ENCODE measurements at places on chromosomes 5 and 9.

- no peak for DNase-seq
These were observed 270.1 kb downstream of the AOPEP start for GRCh38 chr9:94996641-94997040.

GRCh38 chr9:97386733-97387503, 25.0 kb upstream of the TDRD7 start:
- DNase-seq: peak; percentile 68

DNA sequence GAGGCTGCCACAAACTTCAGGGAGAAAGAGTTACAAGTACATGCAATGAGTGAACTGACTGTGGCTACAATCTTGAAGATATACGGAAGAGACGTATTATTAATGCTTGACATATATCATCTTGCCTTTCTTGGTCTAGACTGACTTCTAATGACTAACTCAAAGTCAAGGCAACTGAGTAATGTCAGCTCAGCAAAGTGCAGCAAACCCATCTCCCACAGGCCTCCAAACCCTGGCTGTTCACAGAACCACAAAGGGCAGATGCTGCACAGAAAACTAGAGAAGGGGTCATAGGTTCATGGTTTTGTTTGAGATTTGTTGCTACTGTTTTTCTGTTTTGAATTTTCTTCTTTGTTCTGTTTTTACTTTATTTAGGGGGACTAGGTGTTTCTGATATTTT, 21.0 kb downstream of the IL7R start:
- DNase-seq: no peak

- peak; percentile 98 for DNase-seq
These were observed 11.1 kb upstream of the SHOC1 start for GRCh38 chr9:111805830-111806241.

DNA sequence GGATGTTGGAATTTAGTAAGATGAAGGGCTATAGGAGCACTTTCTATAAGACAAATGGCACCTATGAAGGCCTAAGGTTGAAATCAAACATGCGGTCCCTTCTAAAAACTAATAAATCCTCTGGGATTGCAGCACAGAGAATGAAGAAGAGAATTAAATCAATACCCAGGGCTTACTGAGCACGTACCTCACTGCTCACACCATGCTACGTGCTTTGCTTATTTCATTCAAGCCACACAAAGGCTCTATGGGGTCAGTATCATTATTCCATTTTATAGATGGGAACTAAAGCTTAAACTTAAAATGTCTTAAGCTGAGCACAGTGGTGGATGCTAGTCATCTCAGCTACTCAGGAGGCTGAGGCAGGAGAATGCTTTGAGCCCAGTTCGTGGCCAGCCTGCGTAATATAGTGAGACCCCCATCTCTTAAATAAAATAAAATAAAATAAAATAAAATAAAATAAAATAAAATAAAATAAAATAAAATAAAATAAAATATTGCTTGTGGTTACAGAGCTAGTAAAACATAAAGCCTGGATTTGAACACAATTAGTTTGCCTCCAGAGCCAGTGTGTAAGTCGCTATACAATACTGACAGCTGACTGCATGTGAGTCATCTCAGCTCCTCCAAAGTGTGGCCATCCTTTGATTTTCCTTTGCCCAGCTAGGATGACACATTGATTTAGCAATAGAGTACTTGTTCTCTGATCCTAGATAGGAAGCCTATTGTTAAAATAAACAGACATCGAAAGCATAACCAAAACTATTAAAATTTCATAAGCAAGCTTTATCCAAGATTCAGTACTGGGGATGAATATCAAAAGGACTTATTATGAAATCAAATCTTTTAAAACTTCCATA, 20.9 kb upstream of the DPYSL3 start:
- peak; percentile 93 for DNase-seq

DNA sequence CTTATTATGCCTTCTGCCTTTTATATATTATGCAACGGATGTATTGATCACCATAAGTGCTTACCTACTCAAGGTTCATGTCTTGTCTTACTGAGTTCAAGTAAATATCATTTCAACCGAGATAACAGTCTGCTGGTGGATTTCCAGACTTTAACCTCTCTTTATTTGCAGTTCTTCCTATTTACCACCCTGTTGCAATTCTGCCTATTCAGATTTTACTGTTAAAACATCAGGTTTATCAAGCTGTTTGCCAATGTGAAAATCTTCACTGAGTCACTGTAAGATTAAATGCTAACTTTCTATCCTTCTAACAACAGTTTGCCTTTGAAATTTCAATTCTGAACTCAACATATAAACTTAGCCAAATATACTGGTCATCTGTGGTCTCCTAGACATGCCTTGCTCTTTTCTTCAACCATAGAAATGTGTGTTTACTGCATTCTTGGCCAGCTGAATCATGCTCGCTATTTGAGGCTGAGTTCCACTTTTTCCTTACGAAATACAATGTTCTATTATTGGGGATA, 471.7 kb upstream of the RORB start:
- DNase-seq: peak; percentile 51

- peak; percentile 42 for DNase-seq
These were observed 9.3 kb downstream of the CDO1 start for GRCh38 chr5:115806986-115807653.

DNA sequence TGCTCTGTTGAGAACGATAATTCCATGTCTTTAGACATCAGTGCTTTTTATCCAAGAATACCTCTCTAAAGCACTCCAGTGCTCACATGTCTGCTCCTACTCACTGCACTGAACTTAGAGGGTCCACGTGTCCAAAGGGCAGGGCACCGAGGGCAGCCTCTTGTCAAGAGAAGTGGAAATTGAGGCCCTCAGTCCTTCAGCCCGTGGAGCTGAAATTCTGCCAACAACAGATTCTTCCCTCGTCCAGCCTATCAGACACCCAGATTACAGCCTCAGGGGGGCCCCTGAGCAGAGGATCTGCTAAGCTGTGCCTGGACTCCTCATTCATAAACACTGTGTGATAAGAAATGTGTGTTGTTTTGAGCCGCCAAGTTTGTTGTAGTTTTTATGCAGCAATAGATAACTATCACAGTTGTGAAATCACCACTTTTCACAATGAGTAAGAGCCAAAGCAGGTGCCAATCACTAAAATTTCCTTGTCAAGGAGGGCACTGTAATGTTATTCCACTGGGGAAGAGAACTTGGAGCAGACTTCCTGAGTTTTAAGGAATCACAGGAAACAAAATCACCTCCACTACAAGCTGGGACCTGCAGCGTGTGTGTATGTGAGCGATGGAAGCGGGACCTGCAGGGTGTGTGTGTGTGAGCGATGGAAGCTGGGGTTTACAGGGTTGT, 58.8 kb upstream of the IGFBPL1 start:
- DNase-seq: peak; percentile 87

DNA sequence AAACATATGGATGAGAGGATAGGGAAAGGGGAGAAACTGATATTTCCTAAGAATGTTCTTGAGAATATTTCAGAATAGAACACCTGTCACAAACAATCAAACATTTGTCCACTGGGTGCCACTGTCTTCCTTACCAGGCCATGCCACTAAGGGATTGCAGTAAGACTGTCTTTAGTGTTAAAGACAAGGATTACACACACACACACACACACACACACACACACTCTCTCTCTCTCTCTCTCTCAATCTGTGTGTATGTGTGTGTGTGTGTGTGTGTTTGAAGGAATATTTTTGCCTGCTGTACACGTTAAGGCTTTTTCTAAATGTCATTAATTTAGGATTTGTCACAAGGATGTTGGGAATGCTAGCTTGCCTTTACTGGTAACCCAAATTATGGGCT, 54.4 kb downstream of the CCDC192 start:
- peak; percentile 76 for DNase-seq

DNA sequence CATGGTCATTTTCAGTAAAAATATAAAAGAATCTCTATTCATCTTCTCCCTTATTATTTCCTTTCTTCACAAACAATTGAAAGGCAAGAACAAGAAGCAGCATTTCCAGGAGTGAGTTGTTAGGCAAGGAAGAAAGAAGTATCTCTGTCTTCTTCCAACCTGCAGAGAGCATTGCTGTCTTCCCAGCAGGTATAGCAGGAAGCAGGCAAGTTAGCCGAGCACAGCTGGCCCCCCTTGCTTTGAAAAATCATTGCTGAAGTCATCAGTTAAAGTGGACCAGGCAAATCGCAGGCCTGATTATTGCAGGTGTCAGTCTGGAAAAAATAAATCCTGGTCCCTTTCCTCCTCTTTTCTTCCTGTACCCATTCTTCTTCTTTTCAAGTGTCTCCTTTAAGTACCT, 353.1 kb upstream of the BRINP1 start:
- DNase-seq: no peak

DNA sequence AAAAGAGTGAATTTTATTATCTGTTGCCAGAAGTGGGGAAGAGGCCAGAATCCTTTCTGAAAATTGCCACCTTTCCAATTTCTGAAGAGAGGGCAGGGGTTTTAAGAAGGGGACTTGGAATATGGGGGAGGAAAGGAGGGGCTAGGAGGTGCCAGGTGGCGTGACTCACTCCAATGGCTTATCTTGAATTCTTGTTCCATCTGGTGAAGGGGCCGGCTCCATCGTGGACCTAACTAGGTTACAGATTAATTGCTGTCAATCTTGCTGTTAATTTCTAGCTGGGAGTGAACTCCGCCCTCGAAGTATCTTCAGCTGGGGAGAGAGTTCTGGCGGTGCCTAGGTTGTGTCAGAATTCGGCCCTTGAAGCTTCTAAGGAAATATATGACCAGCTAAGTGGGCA, 138.7 kb downstream of the YTHDC2 start:
- no peak for DNase-seq

GRCh38 chr9:4339836-4340560, 40.1 kb upstream of the GLIS3 start:
- peak; percentile 23 for DNase-seq

DNA sequence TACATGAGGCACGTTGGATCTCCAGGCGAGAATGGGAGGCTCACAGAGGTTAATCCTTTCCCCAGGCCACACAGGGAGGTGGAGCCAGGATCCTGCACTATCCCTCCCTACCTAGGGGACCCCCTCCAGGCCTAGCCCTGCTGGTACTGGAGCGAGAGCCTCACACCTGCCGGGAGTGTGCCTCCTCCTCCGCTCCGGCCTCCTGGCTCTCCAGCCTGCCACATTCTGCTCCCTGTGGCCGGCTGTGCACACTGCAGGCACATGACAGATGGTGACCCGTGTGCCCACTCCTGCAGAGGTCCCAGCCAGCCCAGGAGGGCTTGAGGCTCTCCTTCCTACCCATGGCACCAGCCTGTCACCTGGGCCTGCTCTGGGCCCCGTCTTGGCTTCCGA, 93.4 kb downstream of the RXRA start:
- no peak for DNase-seq

DNA sequence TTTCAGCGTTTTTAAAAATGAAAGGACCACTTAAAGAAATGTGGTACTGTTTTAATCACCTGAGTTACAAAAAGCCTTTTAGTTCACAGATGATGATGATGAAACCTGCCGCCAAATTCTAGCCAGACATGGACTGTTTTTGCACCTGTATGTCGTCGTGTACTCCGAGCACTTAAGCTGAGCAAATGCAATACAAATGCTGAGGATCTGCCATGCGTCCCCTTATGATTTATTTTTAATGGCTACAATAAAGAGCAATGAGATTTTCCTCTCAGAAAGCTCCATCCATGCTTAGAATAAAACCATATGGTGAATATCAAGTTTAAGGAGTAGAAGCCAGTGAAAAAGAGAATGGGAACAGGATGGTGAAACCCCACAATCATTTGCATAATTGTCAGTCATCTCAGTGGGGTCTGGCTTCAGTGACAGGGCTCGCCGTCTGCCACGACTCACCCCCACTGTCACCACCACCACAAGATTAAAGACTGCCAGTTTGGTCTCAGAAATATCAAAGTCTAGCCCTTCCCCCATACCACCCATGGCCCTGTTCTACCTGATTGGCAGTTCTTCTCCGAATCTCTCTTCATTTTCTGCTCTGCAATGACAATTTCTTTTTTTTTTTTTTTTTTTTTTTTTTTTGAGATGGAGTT, 159.9 kb downstream of the GOLPH3 start:
- no peak for DNase-seq

DNA sequence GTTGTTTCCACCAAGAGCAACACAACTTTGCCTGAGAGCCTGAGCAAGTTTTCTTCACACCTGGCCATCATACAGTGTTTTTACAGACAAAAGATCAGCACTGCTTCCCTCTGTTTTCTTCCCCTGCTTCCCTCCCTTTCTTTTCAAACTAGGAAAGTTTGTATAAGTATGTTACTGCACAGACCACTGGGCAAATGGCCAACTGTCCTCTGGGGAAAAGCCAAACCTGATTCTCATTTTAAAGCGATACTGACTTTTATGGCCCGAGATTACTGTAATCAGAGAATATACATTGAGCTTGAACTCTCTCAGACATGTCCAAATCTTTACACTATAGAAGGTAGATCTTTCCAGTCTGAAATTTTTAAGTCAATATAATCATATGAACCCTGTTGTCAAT, 415.0 kb downstream of the NFIB start:
- DNase-seq: no peak

DNA sequence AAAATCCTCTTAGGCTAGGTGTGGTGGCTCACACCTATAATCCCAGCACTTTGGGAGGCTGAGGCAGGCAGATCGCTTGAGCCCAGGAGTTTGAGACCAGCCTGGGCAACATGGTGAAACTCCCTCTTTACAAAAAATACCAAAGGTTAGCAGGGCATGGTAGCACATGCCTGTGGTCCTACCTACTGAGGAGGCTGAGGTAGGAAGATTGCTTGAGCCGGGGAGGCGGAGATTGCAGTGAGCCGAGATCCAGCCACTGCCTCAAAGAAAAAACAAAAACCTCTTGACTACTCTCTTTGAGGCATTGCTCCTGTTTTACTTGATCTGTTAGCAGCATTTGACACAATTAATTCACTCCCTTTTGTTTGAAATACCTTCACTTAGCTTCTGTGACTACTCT, 20.7 kb downstream of the KIF2A start:
- DNase-seq: no peak

DNA sequence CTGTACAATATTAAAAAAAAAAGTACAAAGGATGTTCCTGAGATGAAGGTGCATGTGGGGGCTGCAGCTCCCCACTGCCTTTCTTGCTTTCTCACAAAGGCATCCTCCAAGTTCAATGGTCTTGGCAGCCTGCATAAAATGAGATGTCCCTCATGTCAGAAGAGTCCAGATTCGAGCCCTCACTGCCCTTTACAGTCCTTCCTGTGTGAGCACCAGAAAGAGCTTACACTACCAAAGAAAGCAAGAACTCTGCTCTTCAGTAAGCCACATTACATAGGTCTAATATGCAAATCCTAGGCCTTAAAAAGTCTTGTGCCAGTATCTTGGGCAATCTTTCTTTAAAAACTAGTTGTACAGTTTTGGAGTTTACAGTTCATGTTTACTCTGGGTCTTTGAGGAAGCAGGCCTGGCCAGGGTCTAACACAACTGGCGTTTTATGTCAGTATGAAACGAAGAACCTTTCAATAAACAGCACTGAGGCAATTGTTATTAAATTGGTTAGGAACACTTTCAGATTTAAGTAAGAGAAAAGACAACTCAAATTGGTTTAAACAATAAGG, 36.0 kb downstream of the CSF2 start:
- no peak for DNase-seq

Data from epithelial cell of esophagus (primary cell).